ENCODE measurements at places on chromosomes 13 and 19. TPM values are rescaled to one million over a fixed set of nuclear protein-coding genes. Genes with fewer than 3 reads are reported as not detected.

GRCh38 chr13:36685927-36686326 lies 12.1 kb downstream of the SERTM1 start:
- DNase-seq, result no peak

The CEBPG gene
- 7.0 TPM for polyA plus RNA-seq

- DNase-seq, result no peak
Observed at GRCh38 chr19:18227781-18228271, 1.6 kb upstream of the PDE4C start.

- no peak for DNase-seq
Observed at GRCh38 chr13:78258304-78258703, 339.7 kb upstream of the EDNRB start.

DNA sequence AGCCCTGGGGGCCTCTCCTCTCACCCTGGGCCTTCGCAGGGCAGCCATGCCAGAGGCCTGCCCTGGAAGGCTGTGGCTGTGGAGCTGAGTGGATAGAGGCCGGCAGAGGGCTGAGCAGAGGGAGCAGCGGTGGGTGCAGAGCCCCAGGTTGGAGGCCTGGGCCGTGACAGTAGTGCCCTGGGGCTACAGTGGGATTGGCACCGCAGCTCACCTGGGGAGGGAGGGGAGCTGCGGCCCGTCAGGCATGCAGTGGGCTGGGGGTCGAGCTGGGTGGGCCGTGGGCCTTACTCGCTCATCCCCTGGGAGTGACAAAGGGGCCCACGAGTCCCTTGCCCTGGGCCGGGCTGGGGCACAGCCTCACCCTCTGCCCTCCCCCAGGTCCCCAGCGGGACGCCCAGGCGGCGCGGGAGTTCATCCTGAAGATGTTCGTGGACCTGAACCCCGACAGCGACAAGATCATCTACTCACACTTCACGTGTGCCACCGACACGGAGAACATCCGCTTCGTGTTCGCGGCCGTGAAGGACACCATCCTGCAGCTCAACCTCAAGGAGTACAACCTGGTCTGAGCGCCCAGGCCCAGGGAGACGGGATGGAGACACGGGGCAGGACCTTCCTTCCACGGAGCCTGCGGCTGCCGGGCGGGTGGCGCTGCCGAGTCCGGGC lies 15.1 kb upstream of the GNA15 start:
- DNase-seq, result no peak

GRCh38 chr19:13803038-13803437 lies 7.8 kb downstream of the ZSWIM4 start:
- peak; percentile 55 for DNase-seq

DNA sequence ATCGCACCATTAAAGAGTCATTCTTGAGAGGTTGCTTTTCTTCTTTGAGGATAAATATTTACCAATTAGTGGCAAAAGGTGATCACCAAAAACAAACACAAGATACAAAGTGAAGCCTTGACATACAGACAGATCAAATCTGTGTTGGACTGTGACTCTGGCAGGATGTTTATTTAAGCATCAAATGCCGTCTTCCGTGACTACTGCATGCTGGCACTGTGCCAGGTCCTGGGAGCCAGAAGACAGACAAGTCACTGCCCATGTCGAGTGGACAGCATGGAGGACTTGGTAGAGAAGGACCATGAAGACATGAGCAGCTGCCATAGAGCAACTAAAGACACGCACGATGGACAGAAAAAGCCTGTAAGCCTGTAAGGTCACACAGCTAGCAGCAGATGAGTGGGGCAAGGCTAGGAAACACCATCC lies 92.8 kb upstream of the FARP1 start:
- DNase-seq, result no peak

GRCh38 chr13:94713561-94714182 lies 1.3 kb upstream of the SOX21 start:
- DNase-seq, result no peak

The CYP4F3 gene
- 0.23 TPM for polyA plus RNA-seq

The PIN1 gene
- polyA plus RNA-seq, result 92.8 TPM

The SLC35E1 gene
- 28.2 TPM for polyA plus RNA-seq

The CEACAM20 gene
- not detected for polyA plus RNA-seq

DNA sequence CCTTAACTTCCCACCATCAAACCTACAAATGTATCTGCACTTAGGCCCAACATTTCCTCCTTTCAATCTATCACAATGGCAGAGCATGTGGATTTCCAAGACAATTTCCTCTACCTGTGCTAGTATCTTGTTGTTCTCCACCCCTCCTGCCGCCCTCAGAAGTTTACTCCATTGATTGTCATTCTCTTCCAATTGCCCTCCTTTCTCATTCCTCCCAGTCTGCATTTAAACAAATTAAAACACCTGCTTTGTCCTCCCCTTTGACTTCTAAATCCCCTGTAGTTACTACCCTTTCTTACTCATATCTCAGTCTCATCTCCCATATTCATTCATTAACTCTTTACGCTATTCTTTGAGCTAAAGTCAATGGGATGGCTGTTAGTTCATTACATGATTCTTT lies 370.6 kb downstream of the DIAPH3 start:
- DNase-seq, result no peak

The LILRB5 gene
- 1.4 TPM for polyA plus RNA-seq

DNA sequence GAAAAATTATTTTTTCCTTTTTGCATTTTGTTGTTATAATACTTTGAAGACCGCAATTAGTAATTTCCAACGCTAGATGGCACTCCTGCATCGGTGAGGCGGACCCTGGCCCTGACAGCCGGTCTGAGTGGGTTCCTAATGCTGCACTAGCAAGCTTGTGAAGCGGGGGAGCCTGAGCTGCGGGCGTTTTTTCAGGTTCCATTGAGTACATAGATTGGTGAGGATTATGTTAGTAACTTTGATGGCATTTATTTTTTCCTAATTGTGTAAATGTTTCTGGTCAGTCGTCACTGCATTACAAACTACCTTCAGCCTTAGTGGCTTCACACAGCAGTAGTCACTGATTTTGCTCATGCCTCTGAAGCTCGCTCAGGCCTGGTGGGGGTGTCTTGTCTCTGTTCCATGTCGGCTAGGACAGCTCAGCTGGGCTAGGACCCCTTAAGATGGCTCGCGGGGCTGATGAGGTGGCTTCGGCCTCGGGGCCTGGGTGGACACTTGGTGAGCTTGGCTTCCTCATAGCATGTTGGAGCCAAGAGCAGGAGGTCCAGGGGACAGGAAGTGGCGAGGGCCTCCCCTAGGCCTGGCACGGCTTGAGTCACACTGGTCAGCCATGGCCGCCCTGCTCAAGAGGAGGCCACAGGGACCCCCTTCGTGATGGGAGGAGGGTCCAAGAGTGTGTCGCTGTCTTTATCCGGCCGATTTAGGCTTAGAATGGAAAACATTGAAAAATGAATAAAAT lies 25.0 kb downstream of the ERCC5 start:
- peak; percentile 26 for DNase-seq

- DNase-seq, result no peak
Observed at GRCh38 chr13:49395878-49396380, 47.9 kb downstream of the CAB39L start.

DNA sequence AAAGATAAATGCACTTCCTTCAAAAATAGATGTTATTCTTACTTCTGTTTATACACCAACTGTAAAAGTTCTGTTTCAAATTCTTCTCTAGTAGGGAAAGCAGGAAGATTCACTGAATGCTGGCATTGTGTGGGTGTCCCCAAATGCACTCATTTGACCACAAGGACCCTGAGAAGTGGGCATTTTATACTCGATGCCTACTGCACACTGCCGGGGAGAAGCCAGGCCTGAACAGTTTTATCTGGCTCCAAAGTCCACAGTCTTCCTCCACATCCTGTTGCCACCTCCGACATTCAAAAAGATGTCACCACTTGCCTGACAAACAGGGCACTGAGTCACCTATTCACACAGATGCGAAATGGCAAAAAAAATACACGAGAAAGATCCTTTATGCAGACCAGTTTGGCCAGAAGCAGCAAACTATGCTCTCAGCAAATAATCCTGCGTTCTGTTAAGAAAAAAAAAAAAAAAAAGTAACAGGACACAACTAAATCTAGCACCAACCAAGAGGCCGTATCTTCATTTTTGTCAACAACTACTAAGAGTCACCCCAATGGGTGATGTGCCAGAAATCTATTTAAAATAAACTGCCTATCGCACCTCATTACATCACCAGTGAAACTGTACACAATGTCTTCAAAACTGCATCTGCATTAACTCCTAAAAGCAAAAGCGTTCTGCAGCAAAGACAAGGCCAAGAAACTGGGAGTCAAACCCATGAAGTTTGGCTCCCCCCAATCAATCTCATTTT lies 6.2 kb downstream of the ZC3H4 start:
- peak; percentile 26 for DNase-seq

The ZNF497 gene
- 5.3 TPM for polyA plus RNA-seq
